ENCODE measurements at places on chromosomes 11 and 22.
A peak's percentile ranks its signal among the peaks of the same experiment; 100 is the strongest.

GRCh38 chr11:82892611-82893169 lies 7.5 kb downstream of the PRCP start:
- no peak for DNase-seq

DNA sequence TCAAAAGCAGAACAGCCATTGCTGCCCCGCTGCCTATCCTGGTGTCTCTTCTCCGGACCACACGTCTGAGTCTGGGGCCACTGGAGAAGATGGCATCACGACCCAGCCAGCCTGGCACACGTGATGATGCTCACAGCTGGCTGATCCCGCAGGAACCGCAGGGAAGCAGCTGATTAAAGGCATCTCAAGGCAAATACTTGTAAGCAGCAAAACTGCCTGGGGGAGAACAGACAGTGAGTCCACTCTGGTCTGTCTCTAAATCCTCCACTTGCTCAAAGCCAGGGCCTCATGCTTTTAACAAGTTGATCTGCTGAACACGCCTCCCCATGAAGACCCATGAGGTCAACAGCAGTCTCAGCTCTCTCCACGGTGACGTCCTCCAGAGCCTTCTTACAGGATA lies 108.6 kb downstream of the BRD1 start:
- no peak for DNase-seq

- DNase-seq: no peak
Observed at GRCh38 chr11:113168354-113169342, 145.7 kb upstream of the TTC12 start.

DNA sequence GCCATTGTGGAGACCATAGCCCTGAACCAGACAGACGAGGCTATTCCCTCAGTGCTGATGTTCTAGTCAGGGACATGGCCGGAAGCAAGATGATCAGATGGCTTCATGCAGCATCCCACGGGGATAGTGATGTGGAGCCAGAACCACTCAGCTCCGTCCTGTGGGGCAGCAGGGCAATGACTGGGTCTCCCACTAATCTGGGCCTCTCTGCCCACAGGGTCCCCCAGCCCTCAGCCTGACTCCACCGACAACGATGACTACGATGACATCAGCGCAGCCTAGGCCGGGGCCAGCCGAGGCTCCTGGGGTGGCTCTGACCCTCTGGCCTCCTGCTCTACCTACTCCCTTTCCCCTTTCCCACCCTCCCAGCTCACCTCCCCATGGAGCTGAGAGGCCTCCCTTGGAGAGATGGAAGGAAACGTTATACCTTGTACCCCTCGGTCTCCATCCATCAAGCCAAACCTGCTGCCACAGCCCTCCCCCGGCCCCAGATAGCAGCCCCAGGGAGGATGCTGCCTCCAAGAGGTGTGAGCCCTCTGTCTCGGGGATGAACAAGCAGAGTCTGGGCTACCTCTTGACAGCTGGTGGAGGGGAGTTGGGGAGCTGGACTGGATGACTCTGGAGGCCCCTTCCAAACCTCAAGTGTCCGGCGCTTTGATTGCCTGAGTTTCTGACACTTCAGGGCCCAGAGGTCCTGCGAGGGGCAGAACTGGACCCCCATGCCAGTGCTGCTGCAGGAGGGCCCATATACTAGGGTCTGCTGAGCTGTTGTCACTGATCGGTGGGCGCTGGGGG lies 47.8 kb downstream of the CD6 start:
- no peak for DNase-seq

- DNase-seq: peak; percentile 46
Observed at GRCh38 chr22:23147617-23148387, 2.5 kb downstream of the RAB36 start.

DNA sequence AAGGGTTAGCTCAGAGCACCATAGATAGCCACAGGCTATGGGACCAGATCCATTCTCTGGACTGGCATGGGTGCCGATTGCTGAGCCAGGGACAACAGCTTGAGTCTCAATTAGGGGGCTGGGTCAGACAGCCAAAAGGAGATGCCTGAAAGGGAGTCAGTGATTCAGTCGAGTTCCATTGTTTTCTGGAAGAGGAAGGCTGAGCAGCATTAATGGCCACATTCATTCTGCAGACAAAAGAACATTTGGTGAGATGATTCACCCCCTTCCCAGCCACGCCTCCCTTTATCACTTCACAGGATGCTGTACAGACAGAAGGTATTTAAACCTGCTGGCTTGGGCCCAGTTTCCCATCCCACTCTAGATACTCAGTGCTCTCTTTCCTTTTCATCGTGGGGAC lies 131.9 kb downstream of the ADAMTS15 start:
- DNase-seq: peak; percentile 89

DNA sequence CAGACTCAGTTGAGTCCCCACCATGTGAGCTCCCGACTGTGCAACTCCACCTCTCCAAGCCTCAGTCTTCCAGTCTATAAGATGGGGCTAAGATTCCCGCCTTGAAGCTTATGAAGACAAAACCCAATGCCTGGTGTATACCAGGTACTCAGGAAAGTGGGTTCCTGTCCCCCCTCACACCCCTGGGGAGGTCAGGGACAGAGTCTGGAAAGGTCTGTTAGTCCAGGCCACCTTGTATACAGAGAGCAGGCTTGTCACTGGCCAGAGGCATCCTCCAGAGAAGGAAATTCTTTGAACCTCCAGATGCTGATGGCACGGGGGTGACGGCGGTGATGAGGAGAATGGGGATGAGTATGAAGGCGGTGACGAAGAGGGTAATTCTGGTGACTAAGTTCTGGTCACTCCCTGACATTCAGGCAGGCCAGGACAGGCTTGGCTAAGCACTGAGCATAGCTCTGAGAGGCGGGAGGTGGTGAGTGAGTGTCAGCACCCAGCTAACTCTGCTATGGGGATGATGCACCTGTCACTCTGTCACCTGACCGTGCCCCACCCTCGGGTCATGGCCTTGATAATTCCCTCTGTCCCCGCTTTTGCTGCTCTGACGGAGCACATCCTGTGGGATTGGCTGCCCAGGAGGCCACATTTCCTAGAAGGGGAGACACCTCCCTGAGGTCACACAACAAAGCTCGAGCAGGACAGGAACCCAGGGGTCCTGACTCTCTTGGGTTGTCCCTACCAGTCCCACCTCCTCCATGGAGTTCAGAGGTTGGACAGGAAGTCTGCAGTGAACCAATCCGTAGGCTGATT lies 30.9 kb upstream of the CSNK1E start:
- DNase-seq: no peak

- DNase-seq: peak; percentile 92
Observed at GRCh38 chr11:114197799-114198500, 98.2 kb upstream of the NNMT start.

- DNase-seq: no peak
Observed at GRCh38 chr11:128469220-128469619, 118.1 kb downstream of the ETS1 start.

- DNase-seq: no peak
Observed at GRCh38 chr11:2116680-2117079, 22.5 kb downstream of the IGF2 start.

DNA sequence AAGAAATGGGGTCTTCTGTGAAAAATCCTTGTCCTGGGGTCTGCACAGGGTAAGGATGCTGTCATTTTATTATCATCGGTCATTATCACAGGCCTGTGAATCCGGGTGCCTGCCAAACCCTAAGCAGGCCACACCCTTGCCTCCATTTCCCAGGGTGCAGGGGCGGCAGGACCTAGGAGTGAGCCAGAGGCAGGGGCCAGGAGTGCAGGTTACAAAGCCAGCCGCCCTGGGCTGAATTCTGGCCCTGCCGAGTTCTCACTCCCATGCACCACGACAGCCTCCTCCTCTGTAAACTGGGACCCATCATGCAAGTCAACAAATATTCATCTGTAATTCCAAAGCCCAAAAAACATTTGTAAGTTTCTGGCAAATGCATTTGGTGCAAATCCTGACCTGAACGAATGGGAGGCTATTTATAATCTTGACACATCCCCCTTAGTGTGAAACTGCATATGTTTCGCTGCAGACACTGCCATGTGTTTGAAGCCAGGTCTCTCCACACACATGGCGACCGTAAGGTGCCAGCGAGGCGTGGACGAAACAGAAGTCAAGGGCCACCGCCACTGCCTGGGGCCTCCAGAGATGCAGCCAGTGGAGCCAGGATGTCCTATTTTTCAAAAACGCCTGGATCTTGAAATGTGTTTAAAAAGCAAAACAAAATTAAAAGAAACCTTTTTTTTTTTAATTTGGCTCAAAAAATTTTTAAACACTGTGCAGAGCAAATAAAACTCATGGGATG lies 6.7 kb downstream of the CD5 start:
- no peak for DNase-seq

DNA sequence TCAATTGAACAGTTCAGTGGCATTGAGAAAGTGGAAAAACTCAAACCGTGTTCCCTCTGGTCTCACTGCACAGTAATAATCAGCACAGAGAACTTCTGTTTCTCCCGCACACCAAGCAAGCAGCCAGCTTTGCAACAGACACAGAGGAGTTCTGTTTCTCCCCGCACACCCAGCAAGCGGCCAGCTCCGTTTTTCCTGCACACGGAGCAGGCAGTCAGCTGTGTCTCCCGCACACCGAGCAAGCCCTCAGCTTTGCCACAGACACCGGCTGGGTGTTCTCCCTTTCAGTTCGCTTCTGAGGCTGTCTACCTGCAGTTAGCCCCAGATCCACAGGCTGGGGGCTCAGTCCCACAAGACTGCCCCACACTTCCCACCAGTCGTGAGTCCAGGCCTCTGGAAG lies 9.9 kb upstream of the TALDO1 start:
- no peak for DNase-seq

DNA sequence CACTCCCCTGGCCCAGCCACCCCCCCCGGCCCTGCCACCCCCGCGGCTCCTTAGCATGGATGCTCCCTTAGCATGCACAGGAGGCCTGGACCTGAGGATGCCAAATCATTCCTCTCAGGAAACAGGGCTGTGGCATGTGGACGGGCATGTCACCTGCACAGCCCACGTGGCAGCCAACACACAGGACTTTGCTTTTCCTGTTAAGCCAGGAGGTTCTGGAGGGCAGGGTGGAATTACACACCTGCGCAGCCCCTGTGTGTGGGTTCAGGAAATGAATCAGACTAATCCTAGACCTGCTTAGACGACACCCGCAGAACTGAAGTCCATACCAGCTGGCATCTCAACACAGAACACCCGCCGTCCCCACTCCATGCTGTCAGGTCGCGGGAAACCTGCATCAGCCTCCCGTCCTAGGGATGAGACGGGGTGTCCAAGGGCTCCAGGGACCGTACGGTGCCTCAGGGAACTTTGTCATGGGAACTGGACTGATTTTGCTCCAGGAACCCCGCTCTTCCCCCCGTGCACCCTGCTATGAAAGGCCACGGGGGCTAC lies 10.2 kb downstream of the CERK start:
- DNase-seq: no peak

All from astrocyte of the hippocampus (primary cell).